Psoas muscle (tissue), 8 donors: ENCODE measurements at places on chromosomes 6 and 20.

DNA sequence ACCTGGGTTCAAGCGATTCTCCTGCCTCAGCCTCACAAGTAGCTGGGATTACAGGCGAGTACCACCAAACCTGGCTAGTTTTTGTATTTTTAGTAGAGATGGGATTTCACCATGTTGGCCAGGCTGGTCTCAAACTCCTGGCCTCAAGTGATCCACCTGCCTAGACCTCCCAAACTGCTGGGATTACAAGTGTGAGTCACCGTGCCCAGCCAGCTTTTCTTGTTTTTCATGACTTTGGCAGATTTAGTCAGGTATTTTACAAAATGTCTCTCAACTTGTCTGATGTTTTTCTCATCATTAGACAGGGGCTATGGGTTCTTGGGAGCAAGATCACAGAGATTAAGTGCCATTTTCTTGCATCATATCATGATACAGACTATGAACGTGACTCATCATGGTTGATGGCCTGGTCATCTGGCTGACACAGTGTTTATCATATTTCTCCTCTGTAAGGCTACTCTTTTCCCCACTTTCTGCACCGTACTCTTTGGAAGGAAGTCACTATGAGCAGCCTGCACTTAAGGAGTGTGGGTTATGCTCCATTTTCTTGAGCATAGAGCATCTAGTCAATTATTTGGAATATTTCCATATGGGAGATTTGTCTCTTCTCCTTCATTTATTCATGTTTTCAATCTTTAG is 67.8 kb downstream of the RNF182 start:
- no peak for DNase-seq

DNA sequence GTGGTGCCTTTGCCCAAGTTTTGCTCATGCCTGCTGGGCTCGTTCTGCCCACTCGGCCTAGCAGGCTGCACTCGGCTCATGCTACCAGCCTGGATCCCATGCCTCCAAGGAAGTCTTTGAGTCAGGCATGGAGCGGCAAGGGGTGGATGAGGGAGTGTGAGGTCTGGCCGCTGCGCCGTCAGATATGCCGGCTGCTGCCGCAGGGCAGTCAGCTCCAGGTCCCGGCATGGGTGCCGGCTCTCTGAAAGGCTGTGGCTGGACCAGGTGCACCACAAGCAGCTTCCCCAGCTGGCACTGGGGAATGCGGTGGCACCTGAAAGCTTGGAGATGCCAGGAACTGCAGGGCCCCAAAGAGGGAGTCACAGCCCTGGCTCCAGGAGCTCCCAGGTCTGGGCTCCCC is 75.5 kb downstream of the GPR63 start:
- no peak for DNase-seq

DNA sequence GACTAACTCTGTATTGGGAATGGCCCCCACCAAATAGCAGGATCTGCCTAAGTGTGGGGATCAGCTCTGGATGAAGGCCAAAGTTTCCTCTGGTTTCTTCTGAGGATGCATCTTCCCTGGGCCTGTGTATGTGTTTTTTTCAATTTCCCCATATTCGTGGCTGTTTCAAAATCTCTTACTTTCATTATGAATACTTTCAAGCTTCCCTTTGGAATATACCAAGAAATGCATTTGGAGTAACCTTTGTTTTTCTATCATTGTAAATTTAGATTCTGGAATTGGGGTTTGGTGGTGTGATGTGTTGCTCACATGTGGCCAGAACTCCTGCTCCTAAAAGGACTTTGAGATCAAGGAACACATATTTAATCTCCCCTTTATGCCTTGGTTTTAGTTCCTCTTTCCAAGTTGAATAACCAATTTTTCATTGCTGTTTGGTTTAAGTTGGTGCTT is 8.4 kb downstream of the ENTPD6 start:
- no peak for DNase-seq

GRCh38 chr20:62061851-62062423 is 3.7 kb downstream of the TAF4 start:
- no peak for DNase-seq

GRCh38 chr6:106005954-106006353 is 80.2 kb upstream of the PRDM1 start:
- no peak for DNase-seq

GRCh38 chr6:43971776-43972126 is 155.5 kb downstream of the MRPL14 start:
- no peak for DNase-seq
